CD8-positive, alpha-beta memory T cell (primary cell): ENCODE measurements at places on chromosomes 11 and 22.

- no peaks in the 10 kb centered on the region for H3K27me3 ChIP-seq
- peak overlapping the region; percentile 81 for H3K27ac ChIP-seq
- no peak for DNase-seq
- no peaks in the 10 kb centered on the region for H3K36me3 ChIP-seq
- H3K4me1 ChIP-seq = peaks cover 8% of the 10 kb centered on the region
- no peak overlapping the region for H3K4me3 ChIP-seq
Measured at GRCh38 chr11:86070142-86071056, 1.5 kb upstream of the PICALM start.

- H3K4me3 ChIP-seq = no peak overlapping the region
- H3K27me3 ChIP-seq = no peaks in the 10 kb centered on the region
- H3K4me1 ChIP-seq = no peaks in the 10 kb centered on the region
- no peak overlapping the region for H3K27ac ChIP-seq
Measured at GRCh38 chr11:29750392-29750791, 266.4 kb downstream of the KCNA4 start.

DNA sequence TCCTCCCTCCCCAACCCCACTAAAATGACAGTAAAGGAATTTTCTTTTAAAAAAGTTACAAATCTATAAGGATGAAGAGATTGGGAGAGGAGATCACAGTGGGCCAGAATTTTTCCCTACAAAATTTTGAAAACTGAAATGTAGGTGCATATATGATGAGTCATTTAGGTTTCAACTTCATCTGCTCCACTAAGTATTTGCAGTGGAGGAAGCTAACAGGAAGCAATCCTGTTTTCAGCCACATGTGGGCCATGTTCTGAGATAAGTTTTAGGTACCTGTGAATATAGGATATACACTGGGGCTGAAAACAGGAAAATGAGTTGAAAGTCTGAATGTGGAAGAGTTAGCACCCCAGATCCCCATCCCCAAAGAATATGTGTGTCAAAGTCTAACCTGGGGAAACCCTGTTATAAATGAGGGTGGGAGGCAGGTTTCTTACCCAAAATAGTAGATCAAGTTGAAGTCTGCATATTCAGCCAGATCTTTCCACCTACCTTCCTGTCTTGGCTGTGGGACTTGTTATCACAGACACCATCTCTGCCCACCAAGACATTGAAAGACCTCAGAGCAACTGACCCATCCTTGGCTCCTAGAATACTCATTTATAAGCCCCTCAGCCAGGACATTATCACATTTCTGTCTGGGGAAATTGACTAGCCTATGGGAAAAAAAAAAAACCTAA is 87.3 kb downstream of the PACS1 start:
- no peak overlapping the region for H3K4me3 ChIP-seq
- no peak for DNase-seq
- H3K27ac ChIP-seq = no peak overlapping the region
- H3K4me1 ChIP-seq = peaks cover 18% of the 10 kb centered on the region
- no peaks in the 10 kb centered on the region for H3K27me3 ChIP-seq

- H3K36me3 ChIP-seq = no peaks in the 10 kb centered on the region
- no peak overlapping the region for H3K4me3 ChIP-seq
- no peaks in the 10 kb centered on the region for H3K27me3 ChIP-seq
- no peak for DNase-seq
- H3K27ac ChIP-seq = no peak overlapping the region
Measured at GRCh38 chr11:46930089-46930488, 6.5 kb upstream of the CSTPP1 start.

- no peak for DNase-seq
- no peak overlapping the region for H3K4me3 ChIP-seq
- H3K4me1 ChIP-seq = no peaks in the 10 kb centered on the region
- no peaks in the 10 kb centered on the region for H3K27me3 ChIP-seq
Measured at GRCh38 chr22:47259049-47259448, 496.6 kb downstream of the TBC1D22A start.

DNA sequence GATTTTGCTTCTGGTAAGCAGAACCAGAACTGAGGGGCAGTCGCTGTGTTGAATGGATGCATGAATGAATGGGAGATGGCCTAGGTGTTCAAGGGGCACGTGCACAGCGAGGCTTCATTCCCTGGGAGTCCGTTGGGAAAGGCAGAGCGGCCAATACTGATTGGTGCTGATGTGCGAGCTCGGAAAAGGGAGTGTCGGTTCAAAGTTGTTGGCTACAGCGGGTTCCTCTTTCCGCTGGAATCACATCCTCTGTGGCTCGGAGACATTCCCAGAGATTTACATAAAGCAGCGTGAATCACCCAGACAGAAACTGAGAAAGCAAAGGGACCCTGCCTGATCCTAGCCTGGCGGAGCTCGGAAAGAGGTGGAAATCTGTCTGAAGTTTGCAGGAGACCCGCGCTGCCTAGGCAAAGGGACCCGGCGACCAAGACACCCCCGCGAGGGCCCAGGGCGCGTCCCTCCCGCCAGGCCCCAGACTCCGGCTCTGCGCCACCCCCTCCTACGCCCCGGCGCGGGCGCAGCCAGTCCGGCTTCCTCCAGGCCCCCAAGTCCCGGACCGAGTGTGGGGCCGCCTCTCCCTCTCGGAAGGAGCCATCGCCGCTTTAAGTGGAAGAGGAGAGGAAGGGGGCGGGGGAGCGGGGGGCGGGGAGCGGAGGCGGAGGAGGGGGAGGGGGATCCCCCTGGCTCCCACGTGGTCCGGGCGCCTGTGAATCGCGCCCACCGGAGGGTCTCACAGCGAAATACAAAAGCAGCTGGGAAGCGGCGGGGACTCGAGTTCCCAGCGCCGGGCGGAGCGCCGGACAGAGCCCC is at the start of gene FJX1:
Gene FJX1 (plus strand): TSS at position 774 of the 810 bp plus-strand sequence. CDS start 177 bp downstream, outside the sequence.
- no peaks in the 10 kb centered on the region for H3K36me3 ChIP-seq
- no peak for DNase-seq
- H3K4me3 ChIP-seq = no peak within 1 kb of the TSS
- no peak within 1 kb of the TSS for H3K27ac ChIP-seq

DNA sequence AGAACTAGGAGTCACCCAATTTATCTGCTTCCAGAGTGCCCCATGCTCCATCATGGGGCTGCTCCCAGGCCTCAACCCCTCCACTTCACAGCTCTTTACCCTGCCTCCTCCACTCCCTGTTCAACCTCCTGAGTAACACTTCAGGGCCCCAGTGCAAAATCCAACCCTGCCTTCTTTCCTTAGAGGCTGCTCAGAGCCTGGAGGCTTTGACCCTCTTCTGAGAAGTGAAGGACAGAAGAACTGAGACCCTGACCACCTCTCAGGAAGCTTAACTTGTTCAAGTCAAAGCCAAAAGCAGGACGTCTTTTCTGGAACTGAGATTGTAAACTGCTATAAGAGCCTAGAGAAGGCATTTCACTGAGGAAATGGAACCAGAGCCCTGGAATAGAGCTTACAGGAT is 15.5 kb downstream of the EIF3F start:
- H3K4me3 ChIP-seq = no peak overlapping the region
- H3K27me3 ChIP-seq = no peaks in the 10 kb centered on the region
- no peak overlapping the region for H3K27ac ChIP-seq
- no peaks in the 10 kb centered on the region for H3K36me3 ChIP-seq
- H3K4me1 ChIP-seq = no peaks in the 10 kb centered on the region

- no peaks in the 10 kb centered on the region for H3K4me1 ChIP-seq
- peak overlapping the region; percentile 72 for H3K27ac ChIP-seq
- no peaks in the 10 kb centered on the region for H3K27me3 ChIP-seq
- DNase-seq = no peak
Measured at GRCh38 chr11:117908109-117908895, 20.9 kb downstream of the TMPRSS13 start.

DNA sequence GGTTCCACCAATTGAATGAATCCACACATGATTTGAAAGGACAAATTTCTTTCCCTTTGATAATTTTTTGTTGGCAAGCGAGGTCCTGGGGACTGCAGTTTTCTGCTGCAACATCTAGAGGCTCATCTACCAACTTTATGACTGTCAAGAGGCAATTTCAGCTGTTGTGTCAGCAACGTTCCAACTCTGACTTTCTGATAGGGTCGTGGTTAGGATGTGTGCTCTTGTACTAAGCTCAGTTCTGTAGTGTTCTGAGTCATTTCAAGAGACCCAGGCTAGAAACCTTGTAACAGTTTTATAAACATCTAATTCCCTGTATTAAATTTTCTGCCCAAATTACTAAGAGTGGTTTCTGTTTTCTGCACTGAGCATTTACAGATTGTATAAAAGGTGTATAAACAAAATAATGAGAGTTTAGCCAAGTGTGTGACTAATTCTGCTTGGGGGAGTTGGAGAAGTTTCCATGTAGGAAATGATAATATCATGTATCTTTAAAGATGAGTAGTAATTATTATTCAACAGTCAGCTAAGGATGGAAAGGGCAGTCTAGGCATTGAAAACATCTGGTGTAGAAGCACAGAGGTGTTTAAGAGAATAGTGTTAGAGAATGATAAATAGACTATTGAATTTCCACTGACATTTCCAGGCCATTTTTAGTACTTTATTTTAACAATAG is 72.2 kb downstream of the RBMXL2 start:
- H3K36me3 ChIP-seq = no peaks in the 10 kb centered on the region
- no peak overlapping the region for H3K4me3 ChIP-seq
- no peaks in the 10 kb centered on the region for H3K27me3 ChIP-seq
- no peak overlapping the region for H3K27ac ChIP-seq
- H3K4me1 ChIP-seq = no peaks in the 10 kb centered on the region

GRCh38 chr11:65476632-65477148 is 22.2 kb upstream of the MALAT1 start:
- H3K27ac ChIP-seq = peak overlapping the region; percentile 98
- peak; percentile 49 for DNase-seq
- peak overlapping the region; percentile 86 for H3K4me3 ChIP-seq
- H3K4me1 ChIP-seq = peaks cover 18% of the 10 kb centered on the region
- no peaks in the 10 kb centered on the region for H3K27me3 ChIP-seq
- H3K36me3 ChIP-seq = no peaks in the 10 kb centered on the region

DNA sequence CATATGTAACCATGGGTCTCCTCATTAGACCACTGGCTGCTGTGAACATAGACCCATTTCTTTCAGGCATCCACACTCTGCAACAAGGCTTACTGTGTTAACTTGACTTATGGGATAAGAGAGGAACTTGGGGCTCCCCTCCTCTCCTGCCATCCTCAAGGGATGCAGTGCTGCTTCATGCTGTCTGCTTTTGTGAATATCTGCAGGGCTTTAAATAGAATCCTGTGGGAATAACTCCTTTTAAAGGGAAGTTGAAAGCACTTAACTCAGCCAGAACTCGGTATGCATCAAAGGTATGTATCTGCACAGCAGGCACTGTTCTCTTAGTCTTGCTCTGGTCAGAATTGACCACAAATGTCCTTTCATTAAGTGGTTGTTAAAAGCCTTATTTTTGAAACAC is 222.5 kb upstream of the KIRREL3 start:
- no peaks in the 10 kb centered on the region for H3K36me3 ChIP-seq
- DNase-seq = no peak
- H3K4me1 ChIP-seq = no peaks in the 10 kb centered on the region
- no peak overlapping the region for H3K4me3 ChIP-seq

GRCh38 chr11:102118937-102119336 is 8.7 kb downstream of the YAP1 start:
- no peaks in the 10 kb centered on the region for H3K27me3 ChIP-seq
- H3K4me1 ChIP-seq = no peaks in the 10 kb centered on the region
- no peak overlapping the region for H3K27ac ChIP-seq
- no peak overlapping the region for H3K4me3 ChIP-seq

GRCh38 chr22:40764763-40765441 is 54.2 kb downstream of the SLC25A17 start:
- no peak overlapping the region for H3K27ac ChIP-seq
- H3K4me1 ChIP-seq = peaks cover 13% of the 10 kb centered on the region
- H3K4me3 ChIP-seq = no peak overlapping the region
- no peaks in the 10 kb centered on the region for H3K36me3 ChIP-seq

GRCh38 chr11:63212742-63213141 is 30.7 kb downstream of the SLC22A25 start:
- H3K4me3 ChIP-seq = no peak overlapping the region
- H3K36me3 ChIP-seq = no peaks in the 10 kb centered on the region
- H3K27me3 ChIP-seq = peaks cover 3% of the 10 kb centered on the region
- no peak overlapping the region for H3K27ac ChIP-seq

GRCh38 chr22:22684580-22685561 is 40.5 kb downstream of the GGTLC2 start:
- H3K27me3 ChIP-seq = no peaks in the 10 kb centered on the region
- no peak overlapping the region for H3K27ac ChIP-seq
- no peaks in the 10 kb centered on the region for H3K4me1 ChIP-seq
- no peak overlapping the region for H3K4me3 ChIP-seq

GRCh38 chr22:41204992-41205900 is at the start of gene L3MBTL2:
L3MBTL2 (plus strand) TSS chr22:41205312; CDS start chr22:41205363, 51 bp downstream.
- no peaks in the 10 kb centered on the region for H3K36me3 ChIP-seq
- H3K27ac ChIP-seq = peak within 1 kb of the TSS; percentile 78
- H3K4me1 ChIP-seq = peaks cover 11% of the 10 kb centered on the region
- H3K4me3 ChIP-seq = peak within 1 kb of the TSS; percentile 91

- H3K4me3 ChIP-seq = no peak overlapping the region
- peaks cover 47% of the 10 kb centered on the region for H3K4me1 ChIP-seq
Measured at GRCh38 chr11:75326439-75326810, 25.0 kb downstream of the ARRB1 start.

GRCh38 chr11:44189986-44190882 is 94.8 kb downstream of the EXT2 start:
- H3K4me3 ChIP-seq = no peak overlapping the region
- H3K27ac ChIP-seq = no peak overlapping the region
- no peaks in the 10 kb centered on the region for H3K27me3 ChIP-seq
- H3K36me3 ChIP-seq = peaks cover 7% of the 10 kb centered on the region

DNA sequence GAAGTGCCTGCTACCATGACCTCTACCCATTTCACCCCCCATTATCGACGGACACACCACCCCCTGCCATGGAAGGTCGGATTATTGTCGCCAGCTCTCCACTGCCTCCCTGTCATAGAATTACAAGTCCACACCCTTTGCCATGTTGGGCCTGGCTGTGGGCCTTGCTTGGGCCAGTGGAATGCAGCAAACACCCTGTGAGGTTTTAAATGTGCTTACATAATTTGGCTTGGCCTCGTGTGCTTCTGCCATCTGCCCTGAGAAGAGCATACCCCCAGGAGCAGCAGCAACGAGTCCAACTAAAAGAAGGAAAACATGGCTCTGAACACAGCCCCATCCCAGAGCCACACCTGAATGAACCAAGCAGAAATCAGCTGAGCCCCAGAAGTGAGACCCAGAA is 94.1 kb upstream of the PRDM11 start:
- no peak for DNase-seq
- no peak overlapping the region for H3K4me3 ChIP-seq
- H3K27ac ChIP-seq = no peak overlapping the region
- no peaks in the 10 kb centered on the region for H3K27me3 ChIP-seq

DNA sequence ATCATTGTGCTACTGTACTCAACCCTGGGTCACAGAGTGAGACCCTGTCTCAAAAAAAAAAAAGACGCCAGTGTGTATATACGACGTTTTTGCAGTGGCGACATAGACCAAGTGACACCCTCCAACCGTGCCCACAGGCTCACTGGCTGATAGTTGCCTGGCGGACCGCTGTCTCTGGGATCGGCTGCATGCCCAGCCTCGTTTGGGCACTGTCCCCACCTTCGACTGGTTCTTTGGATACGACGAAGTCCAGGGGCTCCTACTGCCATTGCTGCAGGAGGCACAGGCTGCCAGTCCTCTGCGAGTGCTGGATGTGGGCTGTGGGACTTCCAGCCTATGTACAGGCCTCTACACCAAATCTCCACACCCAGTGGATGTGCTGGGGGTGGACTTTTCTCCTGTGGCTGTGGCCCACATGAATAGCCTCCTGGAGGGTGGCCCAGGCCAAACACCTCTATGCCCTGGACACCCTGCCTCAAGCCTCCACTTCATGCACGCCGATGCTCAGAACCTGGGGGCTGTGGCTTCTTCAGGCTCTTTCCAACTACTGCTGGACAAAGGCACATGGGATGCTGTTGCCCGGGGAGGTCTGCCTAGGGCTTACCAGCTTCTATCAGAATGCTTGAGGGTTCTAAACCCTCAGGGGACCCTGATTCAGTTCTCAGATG is 1.3 kb downstream of the CSKMT start:
- H3K36me3 ChIP-seq = peaks cover 18% of the 10 kb centered on the region
- peaks cover 34% of the 10 kb centered on the region for H3K4me1 ChIP-seq
- H3K27me3 ChIP-seq = no peaks in the 10 kb centered on the region
- no peak for DNase-seq
